Aorta (tissue), 5 donors: ENCODE measurements at places on chromosomes 7 and 10. TPM values are rescaled to one million over a fixed set of nuclear protein-coding genes. Genes with fewer than 3 reads are reported as not detected.

UCN3 gene
- total RNA-seq: not detected

PLEKHS1 gene
- 0.21 TPM for total RNA-seq

DNA sequence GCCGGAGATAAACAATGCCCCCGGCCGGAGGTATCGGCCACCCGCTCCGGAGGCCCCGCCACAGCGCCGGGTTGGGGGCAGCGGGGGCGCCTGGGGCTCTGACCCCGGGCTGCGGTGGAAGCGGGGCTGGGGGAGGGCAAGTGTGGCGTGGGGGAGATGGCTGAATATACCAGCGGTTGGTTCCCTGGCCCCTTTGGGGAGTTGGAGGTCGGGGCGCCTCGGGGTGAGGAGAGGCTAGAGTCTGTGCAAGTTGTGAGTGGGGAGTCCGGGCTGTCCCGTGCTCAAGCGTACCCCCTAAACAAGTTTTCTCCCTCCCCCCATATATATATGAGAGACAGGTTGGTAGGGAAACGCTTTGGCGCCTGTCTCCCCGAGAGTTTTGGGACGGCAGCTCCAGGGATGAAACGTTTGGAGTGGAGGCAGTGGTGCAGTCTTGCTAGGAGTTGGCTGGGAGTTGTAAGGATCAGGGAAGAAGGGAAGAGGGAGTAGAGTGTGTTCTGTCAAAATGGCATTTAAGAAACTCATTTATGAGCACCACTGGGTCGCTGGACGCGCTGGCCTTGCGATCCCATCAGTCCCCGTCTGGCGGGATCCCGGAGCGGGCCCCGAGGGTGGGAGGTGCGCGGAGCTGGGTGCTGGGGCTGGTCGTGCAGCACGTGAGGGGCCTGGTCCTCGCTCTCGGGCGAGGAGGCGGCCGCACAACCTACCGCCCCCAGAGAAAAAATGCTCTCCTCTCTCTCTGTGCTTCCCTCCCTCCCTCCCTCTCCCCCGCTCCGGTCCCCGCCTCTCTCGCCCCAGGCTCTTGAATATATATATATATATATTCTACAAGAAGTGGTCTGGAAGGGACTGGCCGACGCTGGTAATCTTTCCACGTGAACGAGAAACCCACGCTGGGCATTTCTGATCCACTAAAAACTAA, 1.1 kb downstream of the TET1 start:
- DNase-seq: no peak

- DNase-seq: no peak
These were observed 67.3 kb downstream of the NHLRC2 start for GRCh38 chr10:113921561-113922370.

DNA sequence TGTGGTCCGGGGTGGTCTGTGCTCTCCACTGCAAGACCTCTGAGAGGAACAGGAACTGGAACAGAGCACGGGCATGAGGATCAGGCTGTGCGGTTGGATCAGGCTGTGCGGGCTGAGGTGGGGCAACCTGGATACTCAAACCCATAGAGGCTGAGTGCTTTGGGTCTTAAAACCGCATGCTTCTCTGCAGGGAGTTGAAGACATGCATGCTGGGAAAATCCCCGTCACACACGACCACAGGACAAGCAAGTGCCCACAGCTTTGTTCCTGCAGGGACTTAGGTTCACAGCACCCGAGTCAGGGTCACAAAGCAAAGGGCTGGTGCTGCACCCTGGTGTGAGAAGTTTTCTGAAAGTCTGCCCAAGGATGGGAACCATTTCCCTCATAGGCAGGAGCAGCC, 221.2 kb downstream of the ZMYND11 start:
- no peak for DNase-seq

DNA sequence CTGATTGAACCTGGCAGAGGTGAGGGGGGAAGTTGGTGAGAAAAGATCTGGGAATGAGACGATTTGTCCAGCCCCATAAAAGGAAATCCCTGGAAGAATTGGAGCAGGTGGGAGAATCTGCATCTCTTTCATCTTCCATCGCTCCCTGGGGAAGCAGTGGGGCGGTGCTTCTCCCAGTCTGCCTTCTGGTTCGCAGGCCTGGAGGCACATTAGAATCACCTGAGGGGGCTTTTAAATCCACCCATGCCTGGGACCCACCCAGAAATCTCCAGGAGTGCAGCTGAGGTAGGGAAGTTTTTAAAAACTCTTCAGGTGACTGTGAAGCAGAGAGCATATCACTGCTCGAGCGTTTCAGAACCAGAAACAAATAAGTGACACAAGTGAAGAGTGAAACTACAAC, 26.7 kb upstream of the SYPL1 start:
- DNase-seq: no peak

- no peak for DNase-seq
These were observed 135.2 kb upstream of the ADO start for GRCh38 chr10:62669341-62669740.
